Stimulated activated CD4-positive, alpha-beta T cell treated with anti-CD3 and anti-CD28 coated beads, Interleukin-12 subunit alpha, Interleukin-12 subunit beta, amount 100 ng/mL, for 24 hours (primary cell): ENCODE measurements at places on chromosomes 6 and 20.

GRCh38 chr6:170048615-170049256, 242.1 kb downstream of the DLL1 start:
- DNase-seq, result no peak

DNA sequence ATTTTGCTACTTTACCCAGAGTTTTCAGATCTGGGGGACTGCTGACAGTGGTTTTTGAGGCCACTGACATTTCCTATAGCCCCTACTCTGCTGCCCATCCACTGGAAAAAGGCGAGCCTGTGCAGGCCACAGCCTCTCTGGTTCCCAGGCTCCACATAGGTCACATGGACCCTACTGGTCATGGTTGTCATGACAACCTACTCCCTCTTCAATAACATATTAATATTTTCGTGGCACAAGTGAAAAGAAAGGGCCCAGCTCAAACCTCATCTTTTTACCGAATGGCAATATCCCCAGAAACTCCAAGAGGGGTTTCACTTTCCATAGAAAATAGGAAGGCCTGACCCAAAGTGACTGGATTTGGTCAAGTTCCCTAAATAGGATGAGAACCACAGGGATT, 11.0 kb upstream of the FOXO3 start:
- no peak for DNase-seq

GRCh38 chr20:50142812-50143211, 10.7 kb downstream of the PEDS1 start:
- no peak for DNase-seq

DNA sequence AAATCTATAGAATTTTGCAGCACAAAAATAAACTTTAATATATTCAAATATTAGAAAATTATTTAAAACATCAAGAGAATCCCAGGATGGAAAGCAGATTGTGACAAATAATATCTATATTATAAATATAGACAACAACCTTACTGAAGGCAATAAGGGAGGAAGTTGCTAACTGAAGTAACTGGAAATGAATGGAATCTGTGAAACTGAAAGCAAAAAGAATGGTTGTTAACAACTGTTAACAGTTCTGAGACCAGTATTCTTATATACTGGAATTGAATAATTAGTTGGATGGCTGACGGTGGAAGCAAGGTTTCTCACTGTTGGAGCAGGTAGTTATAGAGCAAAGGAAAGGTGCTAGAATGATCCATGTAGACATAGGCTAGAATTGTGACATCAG, 220.4 kb downstream of the PLCB1 start:
- no peak for DNase-seq

GRCh38 chr6:118791499-118791898, 102.5 kb upstream of the ASF1A start:
- DNase-seq, result no peak

GRCh38 chr6:169849396-169849795, 98.0 kb downstream of the ERMARD start:
- no peak for DNase-seq

DNA sequence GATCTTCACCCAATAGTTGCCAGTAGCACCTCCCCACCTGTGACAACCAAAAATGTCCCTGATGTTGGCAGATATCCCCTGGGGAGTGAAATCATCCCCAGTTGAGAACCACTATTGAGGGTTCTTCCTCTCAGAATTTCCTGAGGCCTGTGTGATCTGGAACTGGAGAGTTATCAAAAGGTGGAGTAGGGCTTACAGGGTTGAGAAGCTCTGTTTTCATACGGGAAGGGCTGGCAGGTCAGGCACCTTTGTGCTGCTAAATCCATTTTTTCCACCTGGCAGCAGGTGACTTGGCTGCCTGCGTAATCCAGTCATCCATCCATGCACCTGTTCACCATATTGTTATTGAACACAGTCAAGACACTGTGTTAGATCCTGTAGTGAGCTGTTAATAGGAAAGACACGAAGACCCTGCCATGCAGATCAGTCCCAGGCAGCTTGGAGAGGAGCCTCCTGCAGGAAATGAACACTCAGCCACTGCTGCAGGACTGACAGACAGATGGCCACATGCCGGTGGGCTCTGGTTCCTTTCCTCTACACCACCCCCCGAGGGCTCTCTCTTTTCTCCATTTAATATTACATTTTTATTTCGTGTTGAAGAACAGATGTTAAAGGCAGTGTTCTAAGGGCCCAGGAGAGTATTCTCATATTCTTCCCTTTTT, 5.4 kb downstream of the DUSP22 start:
- no peak for DNase-seq

DNA sequence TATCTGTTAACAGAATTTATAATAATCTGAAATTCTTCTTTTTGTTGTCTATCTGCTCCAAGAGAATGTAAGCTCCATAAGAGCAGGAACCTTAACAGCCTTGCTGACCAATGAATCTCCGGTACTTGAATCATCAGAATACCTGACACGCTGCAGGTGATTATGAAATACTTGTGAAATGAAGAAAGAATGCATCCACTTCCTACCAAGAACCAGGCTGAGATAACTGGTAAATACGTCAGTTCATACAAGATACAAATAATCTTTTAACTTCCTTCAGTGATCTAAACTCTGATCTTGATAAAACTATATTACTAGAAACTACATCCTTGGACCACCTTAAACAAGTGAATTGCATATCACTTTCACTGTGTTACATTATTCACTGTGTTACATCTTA, 116.2 kb downstream of the MAP3K5 start:
- no peak for DNase-seq
